ENCODE measurements at places on chromosomes 11 and 22.

GRCh38 chr11:56637500-56637899 is 4.7 kb downstream of the OR5AP2 start:
- DNase-seq: no peak

DNA sequence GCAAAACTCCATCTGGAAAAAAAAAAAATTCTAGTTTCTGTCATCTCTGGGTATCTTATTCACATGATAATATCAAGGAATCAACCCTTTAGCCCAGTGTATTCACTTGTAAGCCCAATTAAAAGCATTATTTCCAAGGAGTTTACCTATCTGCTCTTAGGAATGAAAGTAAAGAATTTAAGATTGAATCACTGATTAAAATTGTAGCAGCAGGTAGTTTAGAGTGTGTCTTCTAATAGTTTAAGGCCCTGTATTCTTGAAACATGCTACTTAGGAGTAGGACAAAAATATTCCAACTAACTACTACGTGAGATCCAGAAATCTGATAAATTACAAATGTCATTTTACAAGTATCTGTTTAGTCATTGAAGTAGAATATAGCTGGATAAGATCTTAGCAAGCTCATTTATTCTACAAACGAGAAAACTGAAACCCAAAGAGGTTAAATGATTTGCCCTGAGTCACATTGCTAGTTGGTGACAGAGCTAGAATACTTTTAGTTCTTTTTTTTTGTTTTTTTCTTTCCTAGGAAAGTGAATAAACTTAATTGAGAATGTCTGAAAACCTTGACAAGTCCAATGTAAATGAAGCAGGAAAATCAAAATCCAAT is 4.0 kb downstream of the TCP11L1 start:
- DNase-seq: no peak

DNA sequence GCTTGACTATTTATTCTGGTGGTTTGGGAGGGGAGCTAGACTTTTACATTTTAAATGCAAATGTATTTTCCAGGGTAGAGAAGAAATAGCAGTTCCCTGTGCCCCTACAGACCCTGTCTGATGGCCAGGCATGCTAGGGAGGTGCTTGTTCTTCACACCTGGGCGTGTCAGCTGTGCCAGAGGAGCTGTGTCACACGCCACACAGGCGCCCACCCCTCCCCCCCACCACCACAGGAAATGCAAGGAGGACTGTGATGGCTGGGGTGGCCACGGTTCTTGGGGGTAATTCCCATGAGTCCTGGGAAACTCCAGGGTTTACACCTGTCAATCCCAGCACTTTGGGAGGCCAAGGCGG is 82.2 kb downstream of the FLI1 start:
- no peak for DNase-seq

GRCh38 chr22:25824828-25825423 is 82.9 kb downstream of the MYO18B start:
- no peak for DNase-seq

DNA sequence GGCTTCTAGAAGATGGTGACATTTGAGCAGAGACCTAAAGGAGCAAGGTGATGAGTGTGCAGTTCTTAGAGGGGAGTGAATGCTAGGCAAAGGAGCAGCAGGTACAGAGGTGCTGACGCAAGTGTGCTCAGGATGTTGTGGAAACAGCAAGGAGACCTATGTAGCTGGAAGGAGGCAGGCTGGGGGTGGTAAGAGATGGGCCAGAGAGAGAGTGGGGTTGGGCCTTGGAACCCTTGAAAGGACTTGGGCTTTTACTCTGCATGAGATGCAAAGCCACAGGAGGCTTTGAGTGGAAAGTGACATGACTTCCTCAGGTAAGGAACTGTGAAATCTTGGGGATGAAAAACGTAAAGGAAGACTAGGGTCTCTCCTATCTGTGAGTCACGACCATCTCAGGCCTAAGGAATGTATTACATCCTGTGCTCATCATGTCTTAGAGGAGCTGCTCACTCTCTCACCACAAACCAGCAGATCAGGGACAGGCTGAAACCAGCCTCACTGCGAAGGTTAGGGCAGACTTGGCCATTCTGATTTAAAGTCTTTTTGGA is 65.4 kb downstream of the MICAL2 start:
- DNase-seq: no peak

DNA sequence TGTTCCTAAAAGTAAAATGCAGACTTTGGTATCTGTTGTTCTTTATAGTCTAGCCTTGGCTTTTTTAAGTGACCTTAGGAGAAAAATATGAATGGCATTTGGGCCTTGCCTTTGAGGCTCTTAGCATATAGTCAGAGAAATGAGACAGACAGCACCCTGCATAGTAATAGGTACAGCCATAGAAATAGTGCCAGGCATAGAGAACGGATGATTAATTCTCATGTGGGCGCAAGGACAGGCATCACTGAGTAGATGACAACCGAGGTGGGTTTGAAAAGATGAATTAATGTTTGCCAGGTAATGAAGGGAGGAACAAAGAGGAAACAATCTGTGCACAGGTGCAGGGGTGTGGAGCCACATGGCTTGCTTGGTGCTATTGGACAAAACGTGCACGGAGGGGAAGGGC is 90.5 kb downstream of the BMAL1 start:
- DNase-seq: no peak

GRCh38 chr22:29443861-29444792 is 5.7 kb downstream of the RFPL1 start:
- no peak for DNase-seq

DNA sequence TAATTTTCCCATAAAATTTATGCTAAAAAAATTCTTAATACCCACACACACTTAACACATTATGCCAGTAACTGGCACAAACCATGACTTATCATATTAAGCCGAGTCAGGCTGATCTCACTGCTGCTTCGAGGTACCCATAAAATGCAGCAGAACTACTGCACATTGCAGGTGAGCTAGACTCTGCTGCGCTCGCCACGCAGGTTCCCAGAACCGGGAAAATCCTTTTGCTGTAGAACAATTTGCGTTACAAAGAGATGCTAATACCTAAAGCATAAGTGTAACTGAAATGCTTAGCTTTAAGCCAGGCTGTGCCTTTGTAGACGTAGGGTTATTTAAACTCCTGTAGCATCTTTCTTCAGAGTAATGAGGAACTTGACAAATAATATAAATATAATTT is 200.3 kb downstream of the MSANTD4 start:
- no peak for DNase-seq

- DNase-seq: no peak
Measured at GRCh38 chr22:46851311-46851710, 88.9 kb downstream of the TBC1D22A start.

DNA sequence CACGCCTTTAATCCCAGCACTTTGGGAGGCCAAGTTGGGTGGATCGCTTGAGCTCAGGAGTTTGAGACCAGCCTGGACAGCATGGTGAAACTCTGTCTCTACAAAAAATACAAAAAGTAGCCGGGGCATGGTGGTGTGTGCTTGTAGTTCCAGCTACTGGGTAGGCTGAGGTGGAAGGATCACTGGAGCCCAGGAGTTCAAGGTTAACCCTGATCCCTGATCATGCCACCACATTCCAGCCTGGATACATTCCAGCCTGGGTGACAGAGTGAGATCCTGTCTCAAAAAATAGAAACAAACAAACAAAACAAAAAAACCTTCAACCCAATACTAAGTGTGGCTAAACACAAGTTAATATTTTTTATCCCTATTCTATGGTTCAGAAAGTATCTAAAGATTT is 66.4 kb upstream of the CLNS1A start:
- no peak for DNase-seq

- no peak for DNase-seq
Measured at GRCh38 chr11:127675581-127675980, 675.0 kb upstream of the KIRREL3 start.

DNA sequence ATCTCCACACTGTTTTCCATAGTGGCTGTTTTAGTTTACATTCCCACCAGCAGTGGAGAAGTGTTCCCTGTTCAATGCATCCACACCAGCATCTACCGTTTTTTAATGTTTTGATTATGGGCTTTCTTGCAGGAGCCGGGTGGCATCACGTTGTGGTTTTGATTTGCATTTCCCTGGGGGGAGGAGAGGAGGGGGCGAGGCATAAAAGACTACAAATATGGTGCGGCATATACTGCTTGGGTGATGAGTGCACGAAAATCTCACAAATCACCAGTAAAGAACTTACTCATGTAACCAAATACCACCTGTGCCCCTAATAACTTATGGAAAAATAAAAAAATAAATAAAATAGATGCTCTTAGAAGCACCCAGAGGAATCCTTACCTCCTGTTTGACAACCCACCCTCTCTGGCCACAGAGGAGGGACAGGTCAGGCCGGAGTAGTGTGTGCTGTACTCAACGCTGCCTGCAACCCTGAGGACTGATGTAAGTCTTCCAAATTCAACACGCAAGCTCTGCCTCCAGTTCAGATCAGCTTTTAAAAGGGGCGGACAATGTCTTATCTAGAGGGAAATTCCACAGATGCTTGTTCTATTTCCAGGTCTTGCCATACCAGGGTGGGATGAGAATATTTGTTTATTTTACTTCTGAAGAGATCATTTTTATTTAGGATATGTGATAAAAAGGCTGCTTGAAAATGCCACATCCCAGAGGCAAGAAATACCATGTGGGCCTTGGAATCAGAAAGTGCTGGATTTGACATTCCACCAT is 329.6 kb upstream of the B3GAT1 start:
- no peak for DNase-seq

DNA sequence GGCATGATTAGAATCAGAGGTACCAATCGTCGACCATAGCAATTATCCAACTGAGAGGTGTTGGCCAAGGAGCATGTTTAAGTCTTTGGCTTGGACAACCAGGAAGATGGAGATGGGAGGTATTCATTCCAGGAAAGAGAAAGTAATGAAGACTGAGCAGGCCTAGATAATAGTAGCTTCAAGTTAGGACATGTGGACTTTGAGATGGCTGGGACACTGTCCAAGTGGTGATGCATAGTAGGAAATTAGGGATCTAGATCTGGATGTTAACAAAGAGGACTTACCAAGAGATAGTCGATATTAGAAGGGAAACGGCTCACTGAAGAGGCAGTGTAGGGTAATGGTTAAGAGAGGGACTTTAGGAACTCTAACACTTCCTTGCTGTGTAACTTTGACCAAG is 266.7 kb downstream of the FAM76B start:
- DNase-seq: no peak

Measured in NCI-H460 (cell line).